Activated T-helper 1 cell treated with anti-CD3 and anti-CD28 coated beads, Interleukin-12 subunit alpha, Interleukin-12 subunit beta, Interleukin-2, Interleukin-4 antibody, amounts not matched to agents 30 ng/mL and 10 ng/mL and 1 ng/mL, durations not matched to agents 14 hours and 24 hours and 36 hours (primary cell): ENCODE measurements at places on chromosomes 6 and 20.

GRCh38 chr6:73694711-73695411 is 1.1 kb upstream of the CD109 start:
- no peak for DNase-seq

DNA sequence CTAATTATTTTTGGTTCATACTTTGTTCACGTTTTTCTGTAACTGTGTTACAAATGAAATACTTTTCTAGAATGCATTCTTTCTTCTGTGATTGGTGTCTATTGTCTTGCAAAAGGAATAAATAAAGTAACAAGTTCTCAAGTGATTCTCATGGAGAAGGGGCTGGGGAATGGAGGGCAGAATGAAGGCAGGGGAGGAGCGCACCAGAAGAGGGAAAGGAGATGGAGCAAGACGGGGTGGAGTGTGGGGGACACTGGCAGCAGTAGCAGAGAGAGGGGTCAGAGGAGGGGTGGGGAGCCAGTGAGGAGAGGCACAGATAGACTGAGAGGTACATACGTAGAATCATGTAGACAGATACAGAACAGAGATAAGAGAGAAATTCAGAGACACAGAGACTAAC is 136.5 kb downstream of the CARMIL1 start:
- no peak for DNase-seq

- DNase-seq, result no peak
These were observed 685.5 kb upstream of the CITED2 start for GRCh38 chr6:140059947-140060346.

- DNase-seq, result no peak
These were observed 4.3 kb upstream of the SERINC3 start for GRCh38 chr20:44526129-44526528.

DNA sequence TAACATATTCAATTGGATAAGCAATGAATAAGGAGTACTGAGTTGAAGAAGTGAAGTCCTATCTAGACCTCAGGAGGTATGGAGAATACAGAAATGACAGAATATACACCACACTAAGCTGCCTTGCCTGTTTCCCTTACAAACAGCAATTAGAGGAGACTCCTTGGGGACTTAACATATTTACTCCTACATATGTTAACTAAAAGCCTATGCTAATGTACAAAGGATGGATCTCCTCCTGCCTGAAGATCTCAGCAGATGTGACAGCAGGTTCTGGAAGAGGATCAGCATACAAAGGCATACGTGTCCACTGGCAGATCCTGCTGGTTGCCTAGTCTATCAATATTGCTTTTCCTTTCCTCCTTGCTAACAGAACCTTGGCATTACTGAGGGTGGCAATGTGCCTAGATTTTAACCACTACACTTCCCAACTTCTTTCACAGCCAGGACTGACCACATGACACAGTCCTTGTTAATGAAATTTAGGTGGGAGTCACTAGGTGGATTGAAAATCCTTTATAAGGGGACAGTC is 29.6 kb downstream of the PRKN start:
- no peak for DNase-seq

GRCh38 chr6:143700684-143701348 is 23.1 kb downstream of the PHACTR2 start:
- DNase-seq, result no peak

GRCh38 chr20:8152183-8152582 is 20.1 kb downstream of the PLCB1 start:
- DNase-seq, result no peak

DNA sequence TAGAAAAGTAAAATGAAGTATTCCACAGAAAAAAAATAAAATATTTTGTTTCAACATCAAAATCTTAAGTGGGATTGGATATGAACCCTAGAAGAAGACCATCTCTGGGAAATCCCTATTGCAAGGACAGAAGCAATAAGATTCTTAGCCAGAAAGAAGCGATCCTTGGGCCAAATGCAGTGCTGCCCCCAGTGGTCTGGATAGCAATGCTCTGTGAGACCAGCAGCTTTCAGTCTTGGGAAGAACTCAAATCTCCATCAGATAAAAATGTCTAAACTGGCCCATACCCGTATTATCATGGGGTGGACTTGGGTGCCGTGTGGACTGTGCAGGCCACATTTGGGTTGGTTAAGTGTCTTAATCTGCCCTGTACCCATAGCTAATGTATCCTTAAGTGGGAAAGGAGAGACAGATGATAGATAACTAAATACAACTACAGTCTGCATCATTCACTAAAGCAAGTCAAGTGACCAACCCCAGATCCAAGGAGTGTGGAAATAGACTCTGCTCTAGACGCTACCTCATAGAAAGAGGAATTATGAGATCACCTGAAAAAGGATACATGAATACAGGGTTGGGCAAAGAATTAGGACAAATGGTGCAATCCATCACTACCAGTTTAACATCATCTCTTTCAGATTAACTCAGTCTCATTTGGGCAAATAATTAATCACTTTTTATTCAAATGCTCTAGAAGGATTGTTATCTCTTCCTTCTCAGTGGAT is 38.9 kb upstream of the SNAP25 start:
- DNase-seq, result no peak

DNA sequence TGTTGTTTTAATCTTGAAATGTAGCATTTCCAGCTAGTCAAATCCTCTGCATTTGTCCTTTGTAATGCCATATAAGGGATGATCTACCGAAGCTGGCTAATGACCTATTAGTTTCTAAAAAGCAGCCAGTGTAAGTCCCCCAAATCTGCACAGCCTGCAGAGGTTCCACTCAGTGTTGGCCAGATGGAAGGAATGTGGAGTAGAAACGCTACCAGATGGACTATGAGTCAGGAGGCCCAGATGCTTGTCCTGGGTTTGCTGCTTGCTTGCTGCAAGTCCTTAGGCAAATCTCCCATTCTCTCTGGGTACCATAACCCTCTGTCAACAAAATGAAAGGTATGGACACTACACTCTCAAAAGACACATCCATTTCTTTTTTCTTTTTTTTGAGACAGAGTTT is 149.8 kb downstream of the BTBD9 start:
- DNase-seq, result no peak

- no peak for DNase-seq
These were observed 378.0 kb upstream of the FLRT3 start for GRCh38 chr20:14715400-14715799.

DNA sequence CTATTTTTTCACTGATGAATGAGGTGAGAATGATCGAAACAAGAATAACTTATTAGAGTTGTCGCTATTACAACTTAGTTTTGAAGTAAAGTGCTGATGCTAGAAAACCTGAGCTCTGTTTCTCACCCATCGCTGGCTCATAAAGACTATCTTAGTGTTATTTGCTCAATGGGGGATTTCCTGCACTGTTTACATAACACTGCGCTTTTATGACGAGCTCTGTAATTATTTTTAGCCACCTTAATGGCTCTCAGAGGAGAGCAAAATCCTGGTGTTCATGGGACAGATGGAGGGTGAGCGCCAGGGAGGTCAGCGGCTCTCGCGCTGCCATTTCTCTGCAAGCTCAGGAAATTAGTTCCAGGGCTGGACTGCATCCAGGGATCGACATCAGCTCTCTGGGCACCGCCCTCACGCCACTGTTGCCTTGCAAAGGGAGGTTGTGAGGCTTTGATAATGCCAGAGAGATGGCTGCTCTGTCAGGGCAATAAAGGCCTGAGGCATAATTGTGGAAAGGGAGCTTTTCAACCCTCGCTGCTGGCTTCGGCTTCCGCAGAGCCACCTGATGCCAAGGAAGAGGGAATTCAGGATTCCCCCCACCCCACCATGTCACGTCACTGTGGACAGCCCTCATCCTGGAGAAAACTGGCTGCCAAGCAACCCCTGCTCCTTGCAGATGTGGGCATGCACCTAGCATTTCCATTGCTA is 72.0 kb downstream of the DACT2 start:
- DNase-seq, result no peak

GRCh38 chr6:122145741-122146240 is 253.7 kb upstream of the HSF2 start:
- DNase-seq, result no peak

GRCh38 chr20:50281831-50282591 is 91.4 kb downstream of the CEBPB start:
- DNase-seq, result no peak

GRCh38 chr6:164296411-164296810 is 881.9 kb downstream of the QKI start:
- no peak for DNase-seq

DNA sequence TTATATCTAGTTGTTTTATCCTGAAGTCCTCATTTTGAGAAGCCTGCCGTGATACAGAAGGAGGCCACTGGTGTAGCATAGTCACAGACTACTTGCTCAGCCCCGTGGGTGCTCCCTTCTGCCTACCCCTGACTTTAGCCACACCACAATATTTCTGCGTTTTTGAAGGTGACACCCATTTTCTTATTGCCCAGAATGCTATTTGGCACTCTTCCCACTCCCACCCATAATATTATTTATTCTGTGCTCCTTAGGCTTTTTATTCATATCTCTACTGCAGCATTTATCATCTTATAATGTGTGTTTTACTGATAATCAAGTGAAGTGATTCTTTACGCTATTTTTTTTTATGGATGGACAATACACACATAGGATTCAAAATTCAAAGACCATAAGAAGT is 107.3 kb downstream of the OR2B2 start:
- no peak for DNase-seq

- peak; percentile 72 for DNase-seq
These were observed 2.0 kb downstream of the MYB start for GRCh38 chr6:135183002-135183531.

DNA sequence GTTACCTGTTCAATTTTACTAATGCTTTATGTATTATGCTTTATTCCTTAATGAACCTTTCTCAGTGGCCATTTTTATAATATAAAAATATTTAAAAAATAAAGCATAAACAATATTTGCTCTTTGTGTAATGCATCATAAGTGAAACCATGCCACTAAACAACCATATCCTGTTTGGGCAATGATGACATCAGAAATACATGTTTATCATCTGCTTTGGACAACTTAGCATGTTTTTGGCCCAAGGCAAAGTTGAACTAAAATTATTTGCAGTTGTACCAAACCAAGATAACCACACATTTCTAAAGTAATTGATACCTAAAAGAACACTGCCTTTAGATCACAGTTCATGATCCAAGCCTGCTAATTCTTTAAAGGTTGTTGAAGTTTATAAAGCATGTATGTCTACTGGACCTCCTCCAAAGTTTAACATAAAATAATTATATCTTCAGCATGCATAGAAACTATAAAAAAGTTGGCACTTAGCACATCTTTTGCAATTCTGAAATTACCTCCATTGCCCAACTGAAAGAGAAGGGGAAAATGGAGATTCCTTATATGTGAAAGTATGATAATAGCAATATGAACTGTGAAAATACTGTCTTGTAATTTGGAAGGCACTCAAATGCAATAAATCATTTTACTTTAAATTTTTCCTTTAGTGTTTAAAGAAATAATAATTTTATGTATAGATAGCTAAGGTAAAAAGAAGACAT is 325.6 kb upstream of the RUNX2 start:
- DNase-seq, result no peak

DNA sequence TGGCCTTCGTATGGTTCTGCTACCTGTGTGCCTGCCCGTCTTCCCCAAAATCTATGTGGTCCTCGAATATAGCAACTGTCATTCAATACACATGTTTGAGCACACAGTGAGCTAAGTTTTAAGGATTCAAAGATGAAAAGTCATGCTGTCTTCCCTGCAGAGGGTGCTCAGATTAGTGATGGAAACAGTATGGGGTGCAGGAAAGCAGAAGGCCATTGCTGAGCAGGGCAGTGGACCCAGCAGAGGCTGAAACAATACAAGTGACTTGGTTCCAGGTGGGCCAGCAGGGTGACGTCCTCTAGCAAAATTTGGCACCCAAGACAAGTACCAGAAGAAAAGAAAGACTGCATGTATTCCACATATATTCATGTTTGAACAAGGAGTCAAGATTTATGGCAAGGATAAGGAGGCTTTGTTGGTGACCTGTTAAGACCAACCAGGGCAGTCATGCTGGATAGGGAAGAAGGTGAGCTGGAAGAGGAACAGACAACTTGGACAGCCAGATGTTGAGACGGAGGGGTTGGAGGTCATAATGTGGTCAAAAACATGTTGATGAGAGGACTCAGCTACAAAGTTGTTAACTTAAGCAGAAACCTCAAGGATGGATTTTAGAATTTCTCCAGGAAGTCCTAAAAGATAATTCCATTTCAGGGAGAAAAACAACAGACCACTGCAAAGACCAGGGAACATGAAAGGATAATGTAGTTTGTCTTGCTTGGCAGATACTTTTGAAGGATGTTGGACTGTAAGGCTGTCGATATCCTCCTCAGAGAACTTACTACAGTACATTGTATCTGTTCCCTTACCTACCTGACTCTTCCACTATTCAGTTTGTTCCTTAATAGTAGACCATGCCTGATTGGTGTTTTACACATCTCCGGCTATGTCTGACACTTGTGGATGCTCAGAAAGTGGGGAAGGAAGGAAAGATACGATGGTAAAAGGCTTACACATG is 2.5 kb downstream of the HLA-DQA1 start:
- DNase-seq, result no peak

- DNase-seq, result no peak
These were observed 92.5 kb downstream of the TBXT start for GRCh38 chr6:166075186-166075585.

DNA sequence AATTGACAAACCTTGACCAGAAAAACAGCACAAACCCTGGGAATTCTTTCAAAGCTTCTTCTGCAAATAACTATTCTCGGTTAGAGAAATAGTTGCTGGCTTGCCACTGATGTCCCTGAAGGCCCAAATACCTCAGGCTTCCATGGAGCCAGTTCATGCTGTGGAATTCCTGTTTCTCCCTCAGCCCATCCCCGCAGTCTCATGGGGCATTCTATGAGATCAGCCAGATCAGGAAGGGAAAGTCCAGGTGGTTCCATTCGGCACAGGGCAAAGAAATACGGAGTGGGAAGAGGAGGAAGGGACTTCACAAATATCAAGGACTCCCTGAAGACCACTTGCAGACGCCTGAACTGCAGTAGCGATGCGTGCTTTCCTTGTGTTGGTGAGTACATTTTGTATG is 63.3 kb downstream of the MYLK4 start:
- no peak for DNase-seq

- DNase-seq, result no peak
These were observed 39.6 kb downstream of the HLA-F start for GRCh38 chr6:29762781-29763214.

GRCh38 chr6:169654598-169655391 is 47.0 kb downstream of the WDR27 start:
- peak; percentile 67 for DNase-seq
